ENCODE measurements at places on chromosomes 7 and 10.

- DNase-seq = no peak
Measured at GRCh38 chr7:10483671-10484070, 490.0 kb upstream of the PHF14 start.

GRCh38 chr7:17663061-17663675, 277.1 kb downstream of the SNX13 start:
- DNase-seq = no peak

DNA sequence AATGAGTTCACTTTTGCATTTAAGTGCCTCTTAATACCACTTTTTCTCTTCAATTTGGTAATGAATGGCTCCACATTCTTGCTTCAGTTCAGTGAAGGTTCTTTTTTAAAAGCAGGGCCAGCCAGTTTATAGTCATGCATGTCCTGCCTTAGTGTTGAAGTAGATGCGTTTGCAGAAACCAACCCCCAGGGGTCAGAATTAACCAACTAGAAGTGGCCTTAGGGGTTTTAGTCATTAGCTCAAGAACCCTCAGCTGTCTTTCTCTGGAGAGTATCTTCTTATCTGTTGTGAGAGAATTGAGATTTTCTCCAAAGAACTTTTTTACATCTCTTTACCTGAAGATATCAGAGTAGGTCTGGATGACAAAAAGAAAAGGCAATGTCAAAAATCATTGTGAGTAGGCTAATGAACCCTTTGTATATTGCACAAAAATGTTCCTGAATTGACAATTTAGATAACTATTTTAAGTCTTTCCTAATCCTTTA, 82.2 kb downstream of the PIK3CG start:
- peak; percentile 66 for DNase-seq

DNA sequence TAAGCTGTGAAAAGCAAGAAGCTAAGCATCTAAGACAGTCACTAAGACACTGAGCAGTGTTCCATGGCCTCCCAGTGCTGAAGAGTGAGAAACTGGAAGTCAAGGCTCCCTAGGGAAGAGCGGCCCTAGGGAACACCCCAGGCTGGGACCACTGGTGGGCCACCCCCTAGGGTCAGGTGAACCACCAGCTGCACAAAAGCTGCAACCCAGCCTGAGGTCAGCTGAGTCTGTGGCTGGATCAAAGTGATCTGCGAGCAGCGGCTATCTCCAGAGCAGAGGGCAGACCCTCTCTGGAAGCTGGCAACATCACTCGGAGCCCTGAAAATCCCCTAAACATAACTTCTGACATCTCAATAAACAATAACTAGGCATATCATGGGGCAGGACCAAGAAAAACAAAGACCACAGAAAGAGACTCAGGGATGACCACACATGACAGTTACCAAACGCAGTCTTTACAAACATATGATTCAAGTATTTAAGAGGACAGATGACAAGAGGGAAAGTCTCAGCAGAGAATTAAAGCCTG, 125.8 kb downstream of the DLG5 start:
- DNase-seq = no peak

DNA sequence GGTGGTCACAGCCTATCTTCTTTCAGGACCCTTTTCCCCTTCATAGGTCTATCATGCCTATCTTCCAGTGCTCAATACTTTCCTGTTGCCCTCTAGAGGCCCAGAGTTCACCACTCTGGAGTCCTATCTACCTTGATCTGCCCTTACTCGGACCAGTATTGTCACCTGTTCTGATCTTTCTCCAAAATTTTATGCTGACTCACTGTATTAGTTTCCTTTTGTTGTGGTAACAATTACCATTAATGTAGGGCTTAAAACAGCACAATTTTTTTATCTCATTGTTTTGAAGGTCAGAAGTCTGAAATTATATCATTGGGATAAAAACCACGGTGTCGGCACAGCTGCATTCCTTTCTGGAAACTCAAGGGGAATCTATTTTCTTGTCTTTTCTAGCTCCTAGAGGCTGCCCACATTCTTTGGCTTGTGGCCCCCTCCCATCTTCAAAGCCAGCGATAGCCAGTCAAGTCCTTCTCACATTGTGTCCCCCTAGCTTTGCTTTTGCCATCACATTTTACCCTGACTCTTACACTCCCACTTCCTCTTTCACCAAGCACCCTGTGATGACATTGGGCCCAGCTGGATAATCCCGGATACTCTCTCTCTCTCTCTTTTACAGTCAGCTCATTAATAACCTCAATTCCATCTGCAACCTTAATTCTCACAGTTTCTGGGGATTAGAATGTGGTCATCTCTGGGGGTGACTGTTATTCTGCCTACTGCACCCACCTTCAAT, 54.6 kb downstream of the TFAM start:
- DNase-seq = no peak

- no peak for DNase-seq
Measured at GRCh38 chr10:7498111-7498510, 87.3 kb upstream of the SFMBT2 start.

DNA sequence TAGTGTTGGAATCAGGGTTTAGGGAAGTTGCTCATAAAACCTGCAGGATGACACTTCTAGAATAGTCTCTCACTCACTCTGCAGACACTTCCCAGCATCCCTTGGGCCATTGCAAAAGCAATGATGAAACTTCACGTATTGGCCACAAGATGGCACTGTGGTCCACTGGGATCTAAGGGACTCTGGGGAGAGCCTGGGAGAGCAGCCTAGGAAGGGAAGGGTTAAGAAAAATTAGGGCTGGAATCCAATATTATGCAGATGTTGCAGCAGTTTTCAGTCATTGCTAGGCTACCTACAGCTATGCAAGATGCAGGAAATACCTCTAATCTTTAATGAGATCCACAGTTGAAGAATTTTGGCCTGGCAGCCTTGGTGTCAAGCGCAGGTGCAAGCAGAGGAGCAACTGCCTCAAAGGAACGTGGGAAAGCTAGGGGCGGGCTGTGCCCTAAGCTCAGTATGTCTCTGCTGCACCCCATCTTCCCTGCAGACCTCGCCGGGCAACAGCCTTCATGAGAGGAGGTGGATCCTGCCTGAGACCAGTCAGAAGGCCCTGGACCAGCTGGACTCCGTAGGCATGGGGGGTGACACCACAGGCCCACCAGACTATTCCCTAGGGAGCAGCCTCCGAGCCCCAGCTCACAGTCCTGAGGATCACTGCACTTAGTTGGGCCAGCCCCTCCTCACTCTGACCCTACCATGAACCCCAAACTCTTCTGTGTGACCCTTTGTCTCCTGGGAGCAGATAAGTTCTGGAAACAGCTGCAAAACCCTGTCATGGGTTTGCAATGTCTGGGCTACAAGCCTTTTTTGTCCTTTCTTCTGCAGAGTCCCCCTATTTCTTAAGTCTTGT, 127.9 kb upstream of the PRSS58 start:
- DNase-seq = peak; percentile 81

DNA sequence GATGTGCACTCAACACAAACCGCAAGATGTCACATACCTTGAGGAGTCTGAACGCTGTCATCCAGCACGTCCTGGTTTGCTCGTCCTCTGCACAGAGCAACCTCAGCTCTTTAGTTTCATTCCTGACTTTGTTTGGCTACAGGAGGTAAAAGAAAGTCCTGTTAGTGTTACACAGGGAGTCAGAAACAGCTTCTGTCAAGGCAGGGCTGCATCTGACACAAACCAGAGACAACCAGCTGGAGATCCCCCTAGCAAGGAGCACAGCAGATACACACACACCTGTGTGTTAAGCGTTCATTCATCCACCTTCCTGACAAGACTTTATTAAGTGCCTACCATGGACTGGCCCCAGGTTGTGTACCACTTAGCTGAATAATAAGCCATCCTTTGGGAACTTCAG, 47.5 kb upstream of the DDC start:
- no peak for DNase-seq

- no peak for DNase-seq
Measured at GRCh38 chr10:6198171-6198570, 4.6 kb upstream of the PFKFB3 start.

DNA sequence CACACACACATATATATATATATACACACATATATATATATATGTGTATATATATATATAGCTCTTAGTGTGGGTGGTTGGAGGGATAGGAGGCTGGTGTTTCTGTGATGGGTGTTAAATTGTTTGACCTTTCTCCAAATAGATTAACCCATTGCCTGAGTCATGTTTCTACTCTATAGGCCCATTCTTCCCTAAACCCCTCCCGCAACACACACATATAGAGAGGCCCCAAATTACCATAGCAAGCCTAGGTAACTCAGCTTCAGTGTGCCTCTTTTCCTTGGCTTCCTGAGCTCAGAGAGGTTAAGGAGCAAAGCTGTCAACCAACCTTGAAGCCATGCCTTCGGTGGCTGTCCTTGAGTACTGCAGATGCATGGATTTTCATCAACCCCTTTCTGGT, 98.7 kb upstream of the ADO start:
- DNase-seq = no peak

GRCh38 chr7:121138262-121138933, 149.9 kb downstream of the CPED1 start:
- no peak for DNase-seq

DNA sequence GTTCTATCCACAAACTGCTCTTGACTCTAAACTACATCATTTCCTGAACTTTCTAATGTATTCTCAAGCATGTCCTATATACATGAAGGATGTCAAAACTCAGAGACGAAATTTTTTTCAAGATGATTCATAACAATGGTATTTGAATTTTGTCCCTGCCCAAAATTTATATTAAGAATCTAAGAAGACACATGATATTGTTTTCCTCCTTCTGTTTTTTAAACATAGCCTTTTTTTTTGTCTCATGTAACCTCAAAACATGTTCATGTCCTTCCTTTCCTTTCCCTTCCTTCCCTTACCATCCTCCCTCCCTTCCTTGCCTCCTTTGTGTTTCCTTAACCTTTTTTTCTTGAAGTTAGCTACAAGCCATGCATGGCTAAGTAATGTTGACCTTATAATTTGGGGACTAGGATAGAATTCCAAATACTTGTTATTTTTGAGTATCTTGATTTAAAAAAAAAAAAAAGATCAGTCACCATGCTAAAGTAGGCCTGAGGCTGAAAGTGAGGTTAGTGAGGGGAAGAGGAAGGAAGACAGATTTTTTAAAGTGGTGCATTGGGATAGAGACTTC, 163.0 kb downstream of the SUGCT start:
- DNase-seq = no peak

DNA sequence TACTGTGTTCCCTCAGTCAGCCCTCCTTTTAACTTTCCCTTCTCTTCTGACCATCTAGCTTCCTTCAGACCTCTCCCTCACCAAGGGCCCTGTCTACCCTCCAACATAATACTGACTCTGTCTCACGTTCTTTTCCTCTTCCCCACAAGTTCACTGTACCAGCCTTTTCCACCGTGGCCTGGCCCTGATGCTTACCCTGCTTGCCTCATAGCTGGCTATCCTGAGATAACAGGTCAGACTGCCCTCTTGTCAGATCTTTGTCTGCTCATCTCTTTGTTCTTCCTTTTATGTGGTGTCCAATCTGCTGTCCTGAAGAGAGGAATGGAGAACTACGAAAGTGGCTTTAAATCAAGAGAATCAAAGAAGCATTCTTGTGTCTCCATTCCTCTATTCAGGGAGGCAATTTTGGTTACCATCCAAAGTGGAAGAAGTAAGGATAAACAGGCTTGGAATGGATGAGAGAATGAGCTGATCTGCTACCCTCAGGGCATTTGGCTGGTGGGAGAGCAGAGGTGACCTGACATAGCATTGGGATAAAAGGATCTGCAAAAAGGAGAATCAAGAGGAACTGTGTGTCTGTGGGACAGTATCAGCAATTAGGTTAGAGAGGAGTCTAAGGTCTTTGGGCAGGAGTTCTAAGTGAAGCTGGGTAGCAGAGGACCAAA, 8.1 kb downstream of the BTAF1 start:
- DNase-seq = no peak

DNA sequence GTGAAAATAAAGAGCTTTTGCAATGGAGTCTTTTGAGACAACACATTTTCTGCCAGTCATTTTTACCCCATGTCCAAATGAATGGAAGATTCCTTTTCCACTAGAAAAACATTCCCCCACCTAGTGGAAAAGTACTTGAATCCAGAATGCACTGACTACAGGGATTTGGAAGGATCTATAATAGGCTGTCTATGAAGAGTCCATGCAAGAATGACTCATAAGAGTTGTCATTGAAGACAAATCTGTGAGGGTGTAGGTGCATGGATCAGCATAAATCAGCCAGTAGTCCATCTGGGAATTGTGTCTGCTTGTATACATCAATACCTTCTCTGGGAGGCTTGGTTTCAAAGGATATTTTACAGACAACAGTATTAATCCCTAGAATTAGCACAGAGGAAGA, 32.5 kb upstream of the TRUB1 start:
- DNase-seq = peak; percentile 11

All from Ammon's horn (tissue), 1 donor.